ENCODE measurements at places on chromosomes 5 and 9.

- no peak for DNase-seq
Observed at GRCh38 chr5:9710069-9710468, 79.9 kb upstream of the TAS2R1 start.

DNA sequence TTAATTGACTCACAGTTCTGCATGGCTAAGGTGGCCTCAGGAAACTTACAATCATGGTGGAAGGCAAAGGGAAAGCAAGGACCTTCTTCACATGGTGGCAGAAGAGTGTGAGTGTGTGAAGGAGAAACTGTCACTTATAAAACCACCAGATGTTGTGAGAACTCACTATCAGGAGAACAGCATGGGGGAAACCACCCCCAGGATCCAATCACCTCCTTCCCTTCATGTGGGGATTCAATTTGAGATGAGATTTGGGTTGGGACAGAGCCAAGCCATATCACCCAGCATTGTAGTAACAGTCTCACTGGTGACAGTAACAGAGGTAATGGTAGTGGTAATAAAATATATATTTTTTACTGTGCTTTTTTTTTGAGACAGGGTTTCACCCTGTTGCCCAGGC is 18.1 kb downstream of the ZBTB5 start:
- DNase-seq = no peak

DNA sequence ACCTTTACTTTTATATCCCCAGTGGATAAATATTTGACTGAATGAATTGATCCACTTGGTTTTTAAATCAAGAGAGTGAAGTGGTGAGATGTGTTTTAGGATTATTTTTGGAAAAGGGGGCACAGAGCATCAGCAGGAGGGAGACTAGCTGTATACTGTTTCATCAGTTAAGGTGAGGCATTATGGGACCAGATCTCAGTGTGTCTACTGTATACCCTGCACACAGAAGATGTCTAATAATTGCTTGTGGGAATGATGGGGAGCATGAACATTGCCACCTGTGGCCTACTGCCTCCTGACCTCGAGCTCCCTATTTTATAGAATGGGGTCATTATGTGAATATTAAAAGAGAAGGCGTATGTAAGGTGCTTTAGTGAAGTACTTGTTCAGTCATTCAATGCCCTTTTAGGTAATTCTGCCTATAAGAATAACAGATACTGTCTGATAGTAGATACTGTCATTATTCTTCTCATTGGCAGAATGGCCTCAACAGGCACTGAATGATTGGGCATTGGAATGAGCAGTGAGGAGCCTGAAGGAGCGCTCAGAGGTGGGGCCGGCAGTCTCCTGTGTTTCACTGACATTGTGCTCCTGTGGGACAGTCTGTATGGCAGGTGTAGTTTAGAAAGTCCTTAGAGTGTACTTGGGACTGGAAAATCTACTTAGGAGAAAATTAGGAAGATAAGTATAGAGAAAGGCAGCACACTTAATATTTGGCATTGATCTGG is 47.4 kb upstream of the FAM120AOS start:
- DNase-seq = no peak

DNA sequence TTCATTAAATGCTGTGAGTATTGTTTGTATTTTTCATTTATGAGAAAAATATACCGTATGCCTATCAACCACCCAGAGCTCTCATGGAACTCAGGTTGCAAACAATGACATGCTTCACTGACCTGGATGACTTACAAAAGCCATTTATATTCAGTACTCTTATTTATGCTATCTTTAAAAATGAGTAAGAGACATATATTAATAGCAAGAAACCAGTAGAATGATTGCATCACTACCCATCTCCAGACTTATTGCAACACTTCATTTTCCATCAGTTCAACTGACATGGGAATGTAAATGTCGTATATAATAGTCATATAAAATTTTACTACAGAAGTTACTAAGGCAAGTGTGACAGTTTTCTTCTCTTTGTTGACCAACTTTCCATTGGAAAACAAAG is 69.1 kb downstream of the OTP start:
- DNase-seq = no peak

- DNase-seq = no peak
Observed at GRCh38 chr5:83871533-83872395, 151.1 kb upstream of the HAPLN1 start.

GRCh38 chr5:157085930-157086329 is 22.9 kb downstream of the HAVCR2 start:
- DNase-seq = no peak
